ENCODE measurements at places on chromosomes 3 and 15. TPM values are rescaled to one million over a fixed set of nuclear protein-coding genes. Genes with fewer than 3 reads are reported as not detected.
A peak's percentile ranks its signal among the peaks of the same experiment; 100 is the strongest.

DNASE1L3 gene
- not detected for total RNA-seq

SLC35G2 gene
- 1.1 TPM for total RNA-seq

ATP8B4 gene
- 98.3 TPM for total RNA-seq

- no peak overlapping the region for H3K4me3 ChIP-seq
- H3K27me3 ChIP-seq: no peaks in the 10 kb centered on the region
- H3K4me1 ChIP-seq: no peaks in the 10 kb centered on the region
- DNase-seq: no peak
- no peaks in the 10 kb centered on the region for H3K36me3 ChIP-seq
- H3K27ac ChIP-seq: no peak overlapping the region
Measured at GRCh38 chr3:160196511-160197104, 28.6 kb upstream of the C3orf80 start.

DNA sequence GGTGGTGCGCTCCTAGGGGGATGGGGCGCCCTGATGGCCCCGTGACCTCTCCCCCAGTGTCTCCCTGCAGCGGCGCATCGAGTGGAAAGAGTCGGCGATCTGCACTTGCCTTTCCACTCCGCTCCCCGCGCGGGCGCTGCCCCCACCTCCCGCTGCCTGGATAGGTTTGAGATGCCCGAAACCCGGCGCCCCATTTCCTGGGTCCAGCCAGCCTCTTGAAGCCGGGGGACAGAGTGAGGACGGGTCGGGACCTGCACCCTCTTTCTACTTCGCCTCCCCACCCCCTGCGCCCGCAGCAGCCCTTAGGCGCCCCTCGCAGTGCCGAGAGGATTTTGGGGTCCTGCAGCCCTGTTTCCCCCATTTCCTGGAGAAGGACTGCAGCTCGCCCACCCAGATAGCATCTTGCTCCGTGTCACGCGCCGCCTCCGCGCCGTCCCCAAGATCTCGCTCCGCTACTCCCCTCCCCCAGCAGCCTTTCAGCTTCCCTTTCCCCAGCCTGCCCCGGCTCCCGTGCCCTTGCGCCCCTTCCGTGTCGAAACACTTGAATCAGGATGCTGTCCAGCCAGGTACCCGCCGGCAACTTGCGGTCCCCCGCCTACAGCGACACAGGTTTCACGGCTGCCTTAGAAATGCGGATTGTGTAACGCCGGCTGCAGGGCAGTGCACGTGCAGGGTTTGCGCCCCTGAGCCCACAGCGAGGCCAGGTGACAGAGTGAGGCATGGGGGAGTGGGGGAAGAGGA, 519 bp downstream of the ABHD6 start:
- H3K27ac ChIP-seq: peak overlapping the region; percentile 42
- peaks cover 2% of the 10 kb centered on the region for H3K36me3 ChIP-seq
- DNase-seq: peak; percentile 76
- peaks cover 16% of the 10 kb centered on the region for H3K4me1 ChIP-seq
- H3K4me3 ChIP-seq: peak overlapping the region; percentile 85

DNA sequence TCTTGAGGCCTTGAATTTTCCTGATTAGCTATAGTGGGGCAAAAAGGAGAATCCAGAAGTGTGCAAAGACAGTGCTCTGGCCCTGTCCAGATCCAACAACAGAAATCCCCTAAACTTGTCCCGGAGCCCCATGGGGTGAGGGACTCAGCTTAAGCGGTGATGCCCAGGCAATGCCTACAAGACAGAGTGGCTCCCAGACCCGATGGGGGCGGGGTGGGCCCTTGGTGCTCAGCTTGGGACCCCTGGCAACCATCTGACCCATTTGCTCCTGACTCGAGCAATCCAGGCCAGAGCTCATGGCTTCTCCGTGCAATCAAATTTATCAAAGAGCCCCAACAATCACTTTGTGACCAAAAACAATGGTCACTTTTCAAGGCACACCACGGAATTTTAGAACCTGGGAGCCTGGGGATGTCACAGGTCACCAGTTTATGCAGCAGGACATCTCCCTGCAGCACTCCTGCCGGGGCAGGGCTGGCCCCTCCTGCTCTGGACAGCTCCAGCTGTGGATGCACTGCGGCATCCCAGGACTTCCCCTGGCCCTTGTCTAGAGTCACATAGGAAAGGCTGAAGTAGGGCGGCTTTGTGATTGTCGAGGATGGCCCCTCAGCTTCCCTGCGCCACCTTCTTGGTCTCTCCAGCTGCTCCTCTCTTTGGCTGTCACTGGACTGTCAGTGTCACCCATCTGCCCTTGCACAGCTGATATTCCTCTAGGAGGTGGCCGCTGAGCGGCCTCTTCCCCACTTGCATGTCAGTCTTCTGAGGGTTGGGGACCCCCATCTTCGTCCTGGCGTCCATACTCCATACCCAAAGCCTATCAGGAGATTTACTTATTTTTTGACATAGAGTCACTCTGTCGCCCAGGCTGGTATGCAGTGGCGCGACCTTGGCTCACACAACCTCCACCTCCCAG, 28.4 kb downstream of the RGMA start:
- H3K4me3 ChIP-seq: no peak overlapping the region
- no peaks in the 10 kb centered on the region for H3K4me1 ChIP-seq
- H3K27me3 ChIP-seq: peaks cover 27% of the 10 kb centered on the region
- no peak overlapping the region for H3K27ac ChIP-seq

DNA sequence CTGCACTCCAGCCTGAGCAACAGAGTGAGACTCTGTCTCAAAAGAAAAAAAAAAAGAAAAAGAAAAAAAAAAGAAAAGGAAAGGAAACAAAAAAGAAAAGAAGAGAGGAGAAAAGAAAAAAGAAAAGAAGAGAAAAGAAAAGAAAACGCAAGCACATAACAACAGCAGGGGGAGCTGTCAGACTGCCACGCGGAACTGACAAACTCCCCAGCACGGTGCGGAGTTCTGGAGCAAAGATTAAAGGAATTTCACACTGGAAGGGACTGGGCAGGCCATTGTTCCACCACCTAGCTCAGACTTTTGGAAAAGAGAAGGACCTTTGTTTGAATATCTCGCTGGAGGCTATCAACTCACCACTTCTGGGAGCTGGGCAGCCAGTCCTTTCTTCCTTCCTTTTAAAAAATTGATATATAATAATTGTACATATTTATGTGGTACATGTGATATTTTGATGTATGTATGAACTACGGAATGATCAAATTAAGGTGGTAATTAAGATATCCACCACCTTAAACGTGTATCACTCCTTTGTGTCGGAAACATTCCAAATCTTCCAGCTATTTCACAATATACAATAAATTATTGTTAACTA, 40.5 kb downstream of the DPPA2 start:
- peaks cover 2% of the 10 kb centered on the region for H3K27me3 ChIP-seq
- H3K4me3 ChIP-seq: no peak overlapping the region

DNA sequence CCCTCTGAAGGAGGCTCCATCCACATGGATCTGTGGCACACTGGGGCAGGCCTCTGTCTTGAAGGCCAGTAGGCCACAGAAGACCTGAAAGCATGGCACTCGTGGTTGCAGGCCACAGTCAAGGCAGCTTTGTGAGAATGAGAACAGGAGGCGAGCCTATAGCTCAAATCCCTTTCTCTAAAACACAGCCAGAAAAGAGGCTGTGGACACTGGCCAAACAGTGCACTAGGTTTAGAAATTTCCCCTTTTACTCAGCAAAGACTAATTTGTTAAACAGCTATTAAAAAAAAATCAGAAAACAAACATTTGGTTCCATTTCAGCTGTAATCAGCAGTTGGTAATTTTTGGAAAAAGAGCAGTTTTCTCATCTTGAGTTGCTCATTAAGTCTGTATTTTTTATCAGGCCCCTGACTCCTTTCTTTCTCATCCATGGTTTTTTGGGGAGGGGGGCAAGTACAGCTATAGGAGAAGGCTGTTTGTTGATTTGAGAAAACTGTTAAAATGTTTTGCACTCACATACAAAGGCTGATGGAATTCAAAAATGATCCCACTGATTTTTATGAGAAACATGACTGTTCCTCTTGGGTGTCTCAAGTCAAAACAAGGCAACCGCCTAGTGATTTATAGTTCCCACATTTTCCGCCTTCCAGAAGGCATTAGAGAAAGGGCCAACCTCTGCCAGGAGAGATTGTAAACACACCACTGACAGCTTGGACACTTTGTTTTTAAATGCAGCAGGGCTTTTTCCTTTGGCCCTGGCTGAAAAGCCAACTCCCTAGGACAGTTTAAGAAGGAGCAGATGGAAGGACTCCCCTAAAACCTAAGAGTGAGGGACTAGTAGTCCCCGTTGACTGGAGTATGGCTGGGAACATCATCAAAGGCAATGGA, 28.1 kb downstream of the PARP16 start:
- H3K4me1 ChIP-seq: no peaks in the 10 kb centered on the region
- peaks cover 6% of the 10 kb centered on the region for H3K36me3 ChIP-seq
- H3K27me3 ChIP-seq: no peaks in the 10 kb centered on the region
- no peak overlapping the region for H3K4me3 ChIP-seq

DNA sequence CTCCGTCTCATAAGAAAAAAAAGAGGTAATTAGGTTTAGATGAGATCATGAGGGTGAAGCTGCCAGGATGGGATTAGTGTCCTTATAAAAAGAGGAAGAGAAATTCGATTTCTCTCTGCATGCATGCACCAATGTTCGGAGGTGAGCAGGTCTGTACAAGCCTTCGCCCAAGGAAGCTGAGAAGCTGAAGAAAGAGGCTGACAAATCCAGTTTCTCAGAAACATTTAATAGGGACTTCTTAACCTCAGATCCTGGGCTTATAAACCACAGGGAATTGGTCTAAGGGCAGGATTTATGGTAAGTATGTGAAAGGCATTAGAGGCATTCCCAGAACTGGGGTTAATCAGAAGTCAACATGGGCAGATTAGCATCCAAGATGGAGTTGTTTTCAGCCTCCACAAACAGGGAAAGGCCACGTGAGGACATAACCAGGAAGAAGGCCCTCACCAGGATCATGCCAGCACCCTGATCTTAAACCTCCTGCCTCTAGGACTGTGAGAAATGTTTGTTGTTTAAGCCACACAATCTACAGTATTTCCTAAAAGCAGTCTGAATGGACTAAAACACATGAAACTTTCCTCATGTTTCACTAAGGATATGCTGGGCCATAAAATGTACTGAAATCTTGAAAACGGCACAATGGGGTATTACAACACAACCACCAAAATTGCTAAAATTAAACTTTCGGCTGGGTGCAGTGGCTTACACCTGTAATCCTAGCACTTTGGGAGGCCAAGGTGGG, 11.3 kb downstream of the SHISA5 start:
- no peak overlapping the region for H3K4me3 ChIP-seq
- no peak overlapping the region for H3K27ac ChIP-seq
- DNase-seq: no peak
- H3K4me1 ChIP-seq: peaks cover 2% of the 10 kb centered on the region
- H3K27me3 ChIP-seq: no peaks in the 10 kb centered on the region
- peaks cover 19% of the 10 kb centered on the region for H3K36me3 ChIP-seq

DNA sequence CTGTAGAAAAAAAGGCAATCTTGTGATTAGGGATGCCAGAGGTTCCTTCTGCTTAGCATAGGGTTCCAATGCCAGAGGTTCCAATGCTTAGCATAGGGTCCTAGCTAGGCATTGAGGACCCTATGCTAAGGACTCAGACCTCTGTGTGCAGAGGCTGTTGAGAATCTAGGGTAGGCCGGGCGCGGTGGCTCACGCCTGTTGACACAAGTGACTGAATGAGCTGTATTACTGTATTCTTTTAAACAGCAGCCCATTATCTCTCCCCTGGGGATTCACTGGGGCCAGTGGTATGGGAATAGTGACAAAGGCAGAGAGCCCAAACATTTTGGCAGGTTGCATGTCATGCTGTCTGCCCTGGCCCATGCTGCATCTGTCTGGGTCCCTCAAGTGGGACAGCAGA, 16.2 kb downstream of the PAK6 start:
- no peak overlapping the region for H3K4me3 ChIP-seq
- peaks cover 13% of the 10 kb centered on the region for H3K4me1 ChIP-seq
- no peak overlapping the region for H3K27ac ChIP-seq
- peaks cover 44% of the 10 kb centered on the region for H3K27me3 ChIP-seq
- DNase-seq: no peak
- H3K36me3 ChIP-seq: no peaks in the 10 kb centered on the region

DNA sequence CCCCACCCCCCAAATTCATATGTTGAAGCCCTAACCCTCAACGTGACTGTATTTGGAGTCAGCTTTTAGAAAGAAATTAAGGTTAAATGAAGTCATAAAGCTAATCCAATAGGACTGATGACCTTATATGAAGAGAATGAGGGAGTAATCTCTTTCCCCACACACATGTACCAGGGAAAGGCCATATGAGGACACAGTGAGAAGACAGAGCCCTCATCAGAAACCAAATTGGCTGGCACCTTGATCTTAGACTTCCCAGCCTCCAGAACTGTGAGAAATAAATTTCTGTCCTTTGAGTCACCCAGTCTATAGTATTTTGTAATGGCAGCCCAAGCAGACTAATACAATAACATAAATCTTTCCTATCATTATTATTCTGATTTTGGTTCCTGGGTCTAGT, 194.7 kb upstream of the NANOGP8 start:
- no peaks in the 10 kb centered on the region for H3K36me3 ChIP-seq
- no peak overlapping the region for H3K27ac ChIP-seq
- H3K27me3 ChIP-seq: no peaks in the 10 kb centered on the region
- no peak overlapping the region for H3K4me3 ChIP-seq
- no peaks in the 10 kb centered on the region for H3K4me1 ChIP-seq

GRCh38 chr15:70103880-70104626, 6.3 kb upstream of the TLE3 start:
- H3K27ac ChIP-seq: no peak overlapping the region
- H3K4me1 ChIP-seq: peaks cover 31% of the 10 kb centered on the region
- DNase-seq: no peak
- peaks cover 54% of the 10 kb centered on the region for H3K27me3 ChIP-seq

DNA sequence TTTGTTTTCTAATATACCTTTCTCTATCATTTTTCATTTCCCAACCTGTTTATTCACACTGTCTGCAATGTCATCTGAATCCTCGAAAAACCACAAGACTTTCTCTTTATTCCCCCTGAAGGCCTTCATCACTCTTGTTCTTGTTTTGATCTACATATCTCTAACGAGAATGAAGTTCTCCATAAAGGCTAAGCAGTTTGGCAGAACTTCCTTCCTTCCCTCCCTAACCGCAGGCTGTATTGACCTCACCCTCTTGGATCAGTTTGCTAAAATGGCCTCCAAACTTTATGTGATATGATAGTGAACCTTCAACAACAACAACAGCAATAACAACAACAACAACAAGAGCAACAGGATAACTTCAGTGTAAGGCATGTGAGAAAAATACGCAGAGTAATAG, 392.8 kb downstream of the TIGIT start:
- no peak for DNase-seq
- H3K36me3 ChIP-seq: peaks cover 1% of the 10 kb centered on the region
- H3K27ac ChIP-seq: no peak overlapping the region
- H3K27me3 ChIP-seq: no peaks in the 10 kb centered on the region

Measured in activated CD8-positive, alpha-beta memory T cell treated with anti-CD3 and anti-CD28 coated beads, Interleukin-2, amount 10 ng/mL, durations not matched to agents 7 days and 5 days (primary cell).